ENCODE measurements at places on chromosomes 11 and 22.
A peak's percentile ranks its signal among the peaks of the same experiment; 100 is the strongest.

GRCh38 chr11:43486141-43486540 is 127.4 kb downstream of the TTC17 start:
- DNase-seq: no peak

GRCh38 chr11:10352921-10353550 is 48.2 kb downstream of the ADM start:
- no peak for DNase-seq

GRCh38 chr11:6402561-6402981 is 12.3 kb downstream of the SMPD1 start:
- peak; percentile 75 for DNase-seq

GRCh38 chr11:80503990-80504389 is 1063.2 kb upstream of the TENM4 start:
- no peak for DNase-seq

DNA sequence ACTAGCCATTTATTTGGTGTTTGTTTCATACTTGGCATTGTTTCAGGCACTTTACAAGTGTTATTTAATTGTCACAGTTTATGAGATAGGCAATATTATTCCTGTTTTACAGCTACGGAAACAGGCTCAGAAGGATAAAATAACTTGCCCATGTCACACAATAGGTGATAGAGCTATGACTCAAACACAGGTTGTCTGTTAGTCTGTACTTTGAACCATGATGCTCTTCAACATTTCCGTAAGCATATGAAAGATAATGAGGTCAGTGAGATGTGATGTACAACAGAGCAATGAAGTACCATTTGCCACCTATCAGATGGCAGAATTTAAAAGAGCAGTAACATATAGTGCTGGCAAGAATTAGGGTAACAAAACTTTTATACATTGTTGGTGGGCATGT is 15.3 kb downstream of the TUG1 start:
- DNase-seq: no peak

DNA sequence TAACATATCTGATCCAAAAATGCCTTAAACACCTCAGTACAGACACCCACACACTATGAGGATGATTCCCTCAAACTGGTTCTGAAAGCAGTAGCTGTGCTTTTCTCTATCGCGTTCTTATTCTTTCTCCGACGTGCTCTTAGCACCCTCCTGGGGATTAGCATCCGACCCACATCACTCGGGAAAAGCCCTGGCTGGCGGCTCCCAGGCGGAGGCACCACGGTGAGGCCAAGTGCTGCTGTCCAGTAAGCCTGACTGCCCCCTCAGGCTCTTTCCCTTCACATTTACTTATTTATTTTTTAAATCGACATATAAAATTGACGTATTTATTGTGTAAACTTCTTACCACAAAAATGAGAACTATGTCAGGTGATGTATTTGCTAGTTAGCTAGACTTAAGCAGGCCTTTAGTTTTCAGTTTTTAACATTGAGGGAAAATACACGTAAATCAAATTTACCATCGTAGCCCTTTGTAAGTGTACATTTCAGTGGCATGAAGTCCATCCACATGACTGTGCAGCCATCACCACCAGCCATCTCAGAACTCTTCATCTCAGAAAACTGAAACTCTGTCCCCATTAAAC is 19.2 kb downstream of the TBX1 start:
- no peak for DNase-seq

- no peak for DNase-seq
Measured at GRCh38 chr11:96388891-96389719, 607 bp downstream of the CCDC82 start.

GRCh38 chr11:119608201-119608600 is 120.8 kb downstream of the NECTIN1 start:
- no peak for DNase-seq

- DNase-seq: no peak
Measured at GRCh38 chr11:104819107-104819506, 79.2 kb downstream of the CASP12 start.

DNA sequence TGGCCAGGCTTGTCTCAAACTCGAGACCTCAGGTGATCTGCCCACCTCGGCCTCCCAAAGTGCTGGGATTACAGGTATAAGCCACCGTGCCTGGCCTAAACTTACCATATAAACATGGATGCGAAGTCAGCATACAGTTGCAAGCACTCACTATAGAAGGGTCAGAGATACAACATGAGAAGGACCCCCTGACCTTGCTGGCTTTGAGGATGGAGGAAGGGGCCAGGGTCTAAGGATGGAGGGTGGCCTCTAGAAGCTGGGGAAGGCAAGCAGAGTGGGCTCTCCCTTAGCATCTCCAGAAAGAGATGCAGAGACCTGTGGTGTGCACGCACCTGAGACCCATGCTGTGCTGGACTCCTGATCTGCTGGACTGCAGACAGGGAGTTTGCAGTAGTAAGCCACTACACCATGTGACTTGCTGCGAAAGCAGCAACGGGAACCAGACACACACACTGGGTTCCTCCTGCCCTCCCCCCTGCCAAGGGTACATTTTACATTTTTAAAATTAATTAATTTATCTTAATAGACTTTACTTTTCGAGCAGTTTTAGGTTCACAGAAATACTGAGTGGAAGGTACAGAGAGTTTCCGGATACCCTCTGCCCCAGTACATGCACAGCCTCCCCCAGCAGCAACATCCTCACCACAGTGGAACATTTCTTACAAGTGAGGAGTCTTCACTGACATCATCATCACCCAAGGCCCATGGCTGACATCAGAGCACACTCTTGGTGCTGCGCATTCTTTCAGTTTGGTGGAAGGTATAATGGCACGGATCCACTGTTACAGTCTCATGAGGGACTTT is 170.1 kb upstream of the B3GAT1 start:
- peak; percentile 32 for DNase-seq

DNA sequence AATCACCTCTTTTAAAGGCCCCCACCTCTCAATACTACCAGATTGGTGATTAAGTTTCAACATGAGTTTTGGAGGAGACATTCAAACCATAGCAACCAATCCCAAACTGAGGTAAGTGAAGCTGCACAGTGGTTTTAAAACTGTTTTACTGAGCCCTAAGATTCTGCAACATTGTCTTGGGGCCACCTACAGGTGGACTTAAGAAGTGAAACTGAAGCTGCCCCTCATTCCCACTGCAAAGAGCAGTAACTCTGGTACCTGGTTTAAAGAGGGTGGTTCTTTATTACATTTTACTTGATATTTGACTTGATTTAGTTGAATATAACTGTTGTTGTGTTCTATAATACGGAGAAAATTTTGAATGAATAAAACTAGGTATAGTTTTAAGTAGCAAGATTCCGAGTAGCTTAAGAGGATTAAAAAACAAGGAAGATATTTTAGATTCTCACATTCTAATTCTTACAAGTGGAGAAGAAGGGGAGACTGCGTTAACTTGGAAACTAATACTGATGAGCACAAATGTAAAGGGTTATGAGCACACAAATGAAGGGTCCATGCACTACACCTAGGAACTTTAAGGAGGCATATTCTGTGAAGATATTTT is 26.7 kb downstream of the SYT9 start:
- DNase-seq: no peak

DNA sequence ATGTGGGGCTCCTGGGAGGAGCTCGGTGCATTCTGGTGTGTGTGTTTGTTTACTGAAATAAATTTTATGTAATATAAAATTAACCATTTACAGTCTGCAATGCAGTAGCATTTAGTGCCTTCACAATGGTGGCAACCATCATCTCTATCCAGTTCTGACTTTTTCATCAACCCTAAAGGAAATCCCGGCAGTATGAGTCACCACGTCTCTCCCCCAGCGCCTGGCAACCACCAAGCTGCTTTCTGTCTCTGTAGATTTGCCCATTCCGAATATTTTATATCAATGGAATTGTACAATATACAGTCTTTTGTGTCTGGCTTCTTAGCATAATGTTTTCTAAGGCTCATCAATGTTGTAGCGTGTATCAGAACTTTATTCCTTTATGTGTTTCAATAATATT is 300.5 kb downstream of the MIAT start:
- no peak for DNase-seq

- DNase-seq: no peak
Measured at GRCh38 chr11:63548178-63548577, 11.6 kb downstream of the PLAAT4 start.

DNA sequence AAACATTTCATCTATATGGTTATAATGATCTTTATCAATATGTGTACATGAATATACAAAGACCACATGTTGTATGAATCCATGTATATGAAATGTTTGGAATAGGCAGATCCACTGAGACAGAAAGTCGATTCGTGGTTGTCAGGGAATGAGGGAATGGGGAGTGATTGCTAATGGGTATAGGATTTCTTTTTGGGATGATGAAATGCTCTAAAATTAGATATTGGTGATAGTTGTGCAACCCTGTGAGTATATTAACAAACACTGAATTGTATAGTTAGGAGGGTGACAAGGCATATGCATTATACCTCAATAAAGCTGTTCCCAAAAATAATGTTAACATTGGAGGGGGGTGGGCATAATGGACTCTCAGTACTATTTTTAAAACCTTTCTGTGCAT is 5.0 kb upstream of the PTPMT1 start:
- DNase-seq: no peak

DNA sequence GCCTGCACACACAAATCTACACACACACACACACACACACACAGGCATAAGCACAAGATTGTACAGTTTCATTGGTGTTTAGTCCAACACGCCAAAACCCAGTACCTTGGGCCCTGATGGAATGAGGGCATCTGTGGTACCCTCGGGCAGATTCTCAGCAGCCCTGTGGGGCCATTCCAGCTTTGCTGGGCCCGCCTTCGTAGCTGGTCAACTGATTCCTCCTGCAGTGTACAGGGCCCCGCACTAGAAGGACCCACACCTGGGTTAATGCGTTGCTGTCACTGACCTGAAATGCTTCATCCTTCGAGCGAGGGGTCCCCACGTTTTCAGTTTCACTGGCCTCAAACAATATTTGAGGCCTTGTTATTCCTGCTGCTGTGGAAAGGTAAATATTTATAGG is 731.2 kb downstream of the BRD1 start:
- DNase-seq: no peak

DNA sequence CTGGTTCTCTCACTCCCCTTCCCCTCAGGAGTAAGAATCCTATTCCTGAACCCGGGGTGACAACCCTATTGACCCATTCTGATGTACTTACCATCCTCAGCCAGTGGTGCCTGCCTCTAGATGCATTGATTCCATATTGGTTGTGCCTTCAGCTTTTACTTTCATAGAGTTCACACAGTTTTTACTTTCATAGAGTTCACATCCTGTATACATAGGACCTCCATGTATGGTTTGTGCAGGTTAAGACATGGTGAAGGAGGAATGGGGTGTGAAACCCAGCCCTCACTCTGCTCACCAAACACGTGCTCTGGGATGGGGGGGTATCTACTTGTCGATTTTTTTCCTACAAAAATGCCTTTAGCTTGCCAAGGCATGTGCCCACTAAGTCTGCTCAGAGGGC is 105.6 kb upstream of the TBCEL start:
- no peak for DNase-seq

DNA sequence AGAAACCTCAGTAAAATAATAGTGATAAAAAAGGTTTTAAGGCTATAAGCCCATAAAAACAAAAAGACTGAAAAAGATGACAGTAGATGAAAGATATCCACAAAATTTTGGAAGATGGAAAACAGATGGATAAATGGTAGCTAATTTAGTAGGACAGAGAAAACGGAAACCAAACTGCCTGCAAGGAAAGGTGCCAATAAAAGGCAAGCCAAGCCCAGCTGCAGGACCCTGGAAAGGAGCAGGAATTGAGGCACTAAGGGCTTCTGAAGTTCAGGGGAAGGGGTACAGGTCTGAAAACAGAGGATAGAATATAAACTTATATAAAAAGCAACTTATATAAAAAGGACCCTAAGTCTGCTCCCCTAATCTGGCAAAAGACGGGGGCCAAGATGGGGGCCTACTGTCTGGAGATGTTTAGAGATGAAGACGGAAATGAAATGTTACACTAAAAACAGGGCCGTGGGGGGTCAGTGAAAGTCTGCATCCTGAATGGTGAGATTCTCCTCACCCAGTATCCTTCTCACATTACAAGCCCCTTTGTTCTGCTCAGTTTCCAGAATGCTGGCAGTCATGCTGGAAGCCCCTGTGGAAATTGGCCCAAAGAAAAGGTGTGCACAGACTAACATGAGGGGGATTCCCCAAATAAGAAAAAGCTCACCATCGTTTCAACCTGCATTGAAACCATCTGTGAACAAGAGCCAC is 269.3 kb upstream of the PITPNB start:
- no peak for DNase-seq

- no peak for DNase-seq
Measured at GRCh38 chr11:123799438-123799837, 6.7 kb downstream of the OR6M1 start.

GRCh38 chr11:18455686-18456372 is at the start of gene LDHAL6A:
Gene LDHAL6A (plus strand): TSS chr11:18455856. CDS start chr11:18456681, 825 bp downstream.
- no peak for DNase-seq

- DNase-seq: no peak
Measured at GRCh38 chr11:114162719-114163123, 103.2 kb downstream of the ZBTB16 start.

DNA sequence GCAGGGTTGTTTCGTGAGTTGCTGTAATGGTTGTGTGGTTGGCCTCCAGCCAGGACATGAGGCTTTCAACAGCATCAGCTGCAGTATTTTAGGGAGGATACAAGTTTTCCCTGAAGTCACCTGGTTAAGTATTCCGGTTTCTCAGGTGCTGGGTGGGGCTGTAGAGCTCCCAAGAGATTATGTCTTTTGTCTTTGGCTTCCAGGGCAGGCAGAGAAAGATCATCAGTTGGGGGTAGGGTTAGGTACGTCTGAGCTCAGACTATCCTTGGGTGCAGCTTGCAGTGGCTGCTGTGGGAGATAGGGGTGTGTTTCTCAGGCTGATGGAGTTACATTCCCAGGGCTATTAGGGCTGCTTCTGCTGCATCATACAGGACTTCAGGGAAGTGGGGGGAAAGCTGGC is 47.5 kb upstream of the MRGPRX1 start:
- DNase-seq: no peak

Data from activated CD8-positive, alpha-beta memory T cell treated with anti-CD3 and anti-CD28 coated beads, Interleukin-2, amount 50 U/mL, for 48 hours (primary cell).